ENCODE measurements at places on chromosomes 16 and 17.

- DNase-seq: no peak
These were observed 39.9 kb upstream of the ICAM2 start for GRCh38 chr17:64060331-64060730.

DNA sequence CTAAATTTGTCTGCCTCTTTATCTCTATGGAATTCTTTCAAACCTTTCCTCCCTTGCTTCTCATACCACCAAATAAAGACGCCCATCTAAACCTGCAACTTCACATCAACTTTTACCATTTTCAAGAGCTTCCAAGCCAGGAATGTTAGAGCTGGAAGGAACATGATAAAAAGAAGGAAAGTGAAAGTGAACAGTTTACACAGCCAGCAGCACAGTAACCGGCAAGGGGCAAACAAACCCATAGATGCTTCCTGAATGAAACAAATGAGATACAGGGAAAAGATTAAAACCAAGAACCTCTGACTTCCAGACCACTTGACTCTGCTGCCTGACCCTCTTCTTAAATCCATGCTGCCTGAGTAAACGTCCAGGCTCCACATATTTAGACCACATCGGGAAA, 231.1 kb upstream of the CA10 start:
- no peak for DNase-seq

- DNase-seq: no peak
These were observed 79.6 kb upstream of the TOB1 start for GRCh38 chr17:50945779-50946222.

DNA sequence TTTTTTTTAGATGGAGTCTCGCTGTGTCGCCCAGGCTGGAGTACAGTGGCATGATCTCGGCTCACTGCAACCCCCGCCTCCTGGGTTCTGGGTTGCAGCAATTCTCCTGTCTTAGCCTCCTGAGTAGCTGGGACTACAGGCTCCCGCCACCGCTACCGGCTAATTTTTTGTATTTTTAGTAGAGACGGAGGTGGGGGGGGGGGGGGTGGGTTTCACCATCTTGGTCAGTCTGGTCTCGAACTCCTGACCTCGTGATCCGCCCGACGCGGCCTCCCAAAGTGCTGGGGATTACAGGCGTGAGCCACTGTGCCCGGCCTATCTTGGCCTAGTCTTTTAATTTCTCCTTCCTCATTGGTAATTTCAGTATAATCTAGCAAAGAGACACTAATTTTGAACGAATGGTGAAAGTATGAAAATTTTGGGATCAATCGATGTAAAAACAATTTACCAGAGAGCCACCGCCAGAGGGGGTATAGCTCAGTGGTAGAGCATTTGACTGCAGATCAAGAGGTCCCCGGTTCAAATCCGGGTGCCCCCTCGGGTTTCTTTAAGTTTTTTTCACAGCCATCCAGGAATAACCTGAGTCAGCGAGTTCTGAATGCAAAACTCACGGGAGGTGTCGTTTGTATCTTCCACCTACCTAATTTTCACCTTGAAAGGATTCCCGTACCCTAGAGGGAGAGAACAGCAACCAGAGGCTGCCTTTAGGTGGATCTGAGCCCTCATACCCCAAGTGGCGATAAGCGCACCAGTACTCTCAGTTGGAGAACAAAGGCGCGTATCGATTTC, 2.5 kb upstream of the LASP1 start:
- peak; percentile 76 for DNase-seq

GRCh38 chr17:7915179-7915610, 894 bp downstream of the RNF227 start:
- DNase-seq: peak; percentile 63

GRCh38 chr17:1162116-1162855, 17.5 kb downstream of the ABR start:
- no peak for DNase-seq

- peak; percentile 50 for DNase-seq
These were observed 394 bp upstream of the NME4 start for GRCh38 chr16:396605-397004.

- DNase-seq: no peak
These were observed 7.6 kb downstream of the SPNS2 start for GRCh38 chr17:4506175-4506813.

DNA sequence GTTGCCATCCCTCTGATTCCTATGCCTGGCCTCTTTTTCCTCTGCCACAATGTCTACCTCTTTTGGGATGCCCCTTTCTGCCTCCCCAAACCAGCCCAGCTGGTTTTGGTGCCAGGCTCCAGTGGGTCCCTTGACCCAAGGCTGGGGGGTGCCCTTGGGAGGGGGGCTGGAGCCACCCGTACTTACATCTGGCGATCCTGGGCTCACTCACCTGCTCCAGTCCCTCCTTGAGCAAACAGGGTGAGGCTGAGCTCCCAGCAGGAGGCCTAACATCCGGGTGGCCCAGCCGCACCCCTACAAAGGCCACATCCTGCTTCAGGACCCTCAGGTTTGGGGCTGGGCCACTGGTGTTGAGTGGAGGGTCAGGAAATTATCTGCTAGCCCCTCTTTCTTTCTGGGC, 1.2 kb downstream of the ERN2 start:
- no peak for DNase-seq

GRCh38 chr16:47045023-47045422, 71.5 kb upstream of the DNAJA2 start:
- DNase-seq: peak; percentile 28

DNA sequence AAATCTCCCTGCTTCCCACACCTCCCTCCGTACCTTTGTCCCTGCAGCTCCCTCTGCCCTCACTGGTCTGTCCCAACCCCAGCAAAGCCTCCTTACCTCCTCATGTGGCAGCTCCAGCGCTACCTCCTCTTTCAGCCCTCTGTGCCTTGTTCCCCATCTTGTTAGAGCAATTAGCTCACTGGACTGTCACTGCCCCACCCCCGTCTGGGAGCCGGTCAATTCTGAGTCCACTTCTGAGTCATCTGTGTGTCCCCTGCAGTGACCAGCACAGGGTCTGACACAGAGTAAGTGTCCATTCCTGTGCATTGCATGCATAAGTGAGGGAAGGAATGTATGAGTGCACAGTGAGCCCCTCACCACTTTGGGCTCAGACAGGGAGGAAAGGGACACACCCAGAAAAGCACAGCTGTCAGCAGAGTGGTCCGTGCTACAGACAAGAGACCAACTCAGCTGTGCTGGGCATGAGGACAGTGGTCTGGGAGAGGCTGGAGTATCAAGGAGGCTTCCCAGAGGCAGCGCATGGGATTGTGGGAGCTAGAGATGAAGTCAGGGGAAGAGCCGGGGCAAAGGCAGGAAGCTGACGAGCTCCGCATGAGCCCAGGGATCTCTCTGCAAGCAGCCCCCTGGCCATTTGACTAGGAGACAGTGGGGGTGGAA, 45.9 kb downstream of the PITPNM3 start:
- no peak for DNase-seq

GRCh38 chr17:63647936-63648335, 25.7 kb downstream of the MAP3K3 start:
- DNase-seq: peak; percentile 33

GRCh38 chr16:81543571-81543970, 99.0 kb downstream of the CMIP start:
- DNase-seq: peak; percentile 54

DNA sequence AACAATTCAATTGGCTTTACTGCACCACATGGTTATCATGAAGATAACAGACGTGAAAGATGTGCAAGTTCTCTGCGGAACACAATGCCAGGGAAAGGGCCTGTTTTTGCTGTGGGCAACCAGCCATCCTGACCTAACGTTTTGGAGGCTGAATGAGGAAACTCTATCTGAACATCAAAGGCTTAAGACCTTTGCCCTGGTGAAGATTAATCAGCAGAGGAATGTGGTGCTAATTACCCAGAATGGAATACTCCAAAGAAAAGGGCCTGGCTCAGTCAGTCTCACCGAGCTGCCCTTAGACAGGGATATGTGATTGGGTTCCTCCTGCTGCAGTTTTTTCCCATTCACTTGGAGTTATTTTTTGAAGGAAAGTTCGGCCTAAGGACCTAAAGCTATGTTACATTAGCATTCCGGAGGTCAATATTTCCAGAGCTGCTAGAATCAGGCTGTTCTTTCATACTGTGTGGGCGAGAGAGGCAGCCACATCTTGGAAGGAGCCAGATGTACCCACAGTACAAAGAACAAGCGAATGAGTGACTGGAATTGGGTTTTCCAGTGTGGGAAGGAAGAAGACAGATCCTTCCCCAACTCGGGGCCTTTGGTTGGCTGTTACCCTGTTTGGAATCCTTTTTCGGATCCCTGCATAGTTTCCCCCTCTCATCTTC, 15.5 kb downstream of the ASIC2 start:
- no peak for DNase-seq

DNA sequence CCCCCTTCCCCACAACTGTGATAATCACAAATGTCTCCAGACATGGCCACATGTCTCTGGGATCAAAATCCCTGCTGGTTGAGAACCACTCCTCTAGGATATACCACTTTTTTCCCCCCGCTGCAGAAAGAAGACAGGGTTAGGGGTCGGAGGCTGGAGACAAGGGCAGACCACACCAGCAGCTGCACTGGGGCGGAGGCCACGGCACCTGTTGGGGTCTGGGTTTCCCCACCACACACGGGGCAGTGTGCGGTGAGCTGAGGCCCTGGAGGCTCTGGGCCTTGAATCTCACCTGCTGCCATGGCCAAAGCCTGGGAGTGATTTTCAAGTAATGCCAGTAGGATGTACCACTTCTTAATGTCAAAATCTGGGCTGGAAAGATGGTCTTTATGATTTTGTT, 320.5 kb downstream of the SNX29 start:
- DNase-seq: no peak

GRCh38 chr17:28763804-28764266, 20.0 kb downstream of the TRAF4 start:
- peak; percentile 83 for DNase-seq

GRCh38 chr17:37089956-37090355, 141.2 kb downstream of the AATF start:
- DNase-seq: peak; percentile 35

DNA sequence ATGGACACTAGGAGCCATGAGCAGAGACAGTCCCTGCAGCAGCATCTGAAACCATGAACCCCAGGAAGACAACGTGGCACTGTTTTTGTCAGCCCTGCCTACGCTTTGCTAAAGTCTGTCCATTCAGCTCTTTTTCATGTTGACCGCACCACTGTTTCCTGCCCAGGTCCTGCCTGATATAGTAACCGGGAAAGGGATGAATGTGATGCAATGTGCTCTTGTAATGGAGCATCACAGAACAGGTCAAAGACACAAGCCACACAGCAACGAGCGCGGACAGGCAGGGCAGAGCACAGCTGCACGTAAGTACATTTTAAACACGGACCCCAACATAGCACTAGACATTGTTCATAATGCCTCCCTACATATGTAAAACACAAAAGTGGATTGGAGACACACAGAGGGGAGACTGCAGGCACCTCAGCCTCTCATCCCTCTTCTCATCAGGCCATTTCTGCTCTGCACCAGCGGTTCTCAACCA, 16.9 kb upstream of the TNFRSF13B start:
- peak; percentile 50 for DNase-seq

DNA sequence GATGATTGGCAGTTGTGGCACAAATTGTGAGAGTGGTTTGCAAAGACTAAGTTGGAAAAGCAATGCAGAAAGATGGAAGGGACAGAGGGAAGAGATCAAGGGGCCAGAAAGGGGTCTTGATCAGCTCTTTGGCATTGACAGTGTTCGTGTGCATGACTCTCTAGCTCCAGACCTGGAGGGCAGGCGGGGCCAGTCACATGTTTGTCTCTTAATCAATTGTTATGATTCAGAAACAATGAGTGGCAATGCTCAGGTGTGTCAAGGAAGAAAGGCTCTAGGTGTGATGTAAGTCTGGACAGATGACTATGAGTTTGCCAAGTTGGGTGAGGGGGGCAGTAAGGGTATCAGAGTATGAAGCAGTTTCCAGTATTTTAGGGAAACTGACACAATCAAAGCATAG, 32.1 kb downstream of the WSB1 start:
- no peak for DNase-seq

DNA sequence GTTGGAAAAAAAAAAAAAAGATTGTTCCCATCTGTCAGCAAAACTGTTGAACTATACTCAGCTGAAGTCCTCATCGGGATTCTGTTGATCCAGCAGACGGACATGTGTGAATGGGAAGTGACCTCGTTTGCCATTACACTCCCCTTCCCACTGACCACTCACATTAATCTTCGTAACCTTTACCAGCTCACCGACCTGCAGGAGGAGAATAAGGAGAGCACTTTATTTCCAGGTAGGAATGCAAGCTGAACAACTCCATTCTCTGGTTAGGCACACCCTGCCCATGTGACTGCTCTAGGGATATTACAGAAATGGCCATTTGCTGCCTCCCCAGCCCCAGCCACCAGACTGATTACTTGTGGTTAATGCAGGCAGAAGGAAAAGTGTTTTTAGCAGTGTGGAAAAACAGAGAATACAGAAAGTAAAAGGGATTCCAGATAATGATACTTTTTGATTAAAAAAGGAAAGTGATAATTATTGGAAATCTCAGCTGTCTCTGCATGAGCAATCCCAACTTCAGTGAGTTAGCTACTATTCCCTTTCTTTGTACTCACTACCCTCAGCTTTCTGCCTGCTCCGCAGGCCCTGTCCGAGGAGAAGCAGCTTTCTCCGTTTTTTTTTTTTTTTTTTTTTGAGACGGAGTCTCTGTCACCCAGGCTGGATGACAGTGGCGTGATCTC, 23.6 kb upstream of the YWHAE start:
- DNase-seq: no peak

- no peak for DNase-seq
These were observed 4.0 kb downstream of the LIMD2 start for GRCh38 chr17:63695889-63696288.

DNA sequence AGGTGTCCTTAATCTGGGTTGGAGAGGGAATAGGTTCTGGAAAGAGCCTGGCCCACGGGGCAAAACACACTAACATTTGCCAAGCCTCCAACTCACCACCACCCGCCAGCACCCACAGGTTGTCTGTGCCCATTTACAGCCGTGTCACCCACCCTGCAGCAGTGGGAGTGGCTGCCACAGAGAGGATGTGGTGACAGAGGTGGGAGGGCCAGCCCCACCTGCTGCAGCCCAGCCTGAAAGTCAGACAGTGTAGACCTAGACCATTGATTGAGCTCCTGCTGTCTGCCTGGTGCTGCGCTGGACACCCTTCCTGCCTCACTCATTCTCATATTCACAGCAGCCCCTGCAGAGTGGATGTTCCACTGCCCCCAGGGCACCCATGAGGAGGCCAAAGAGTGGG, 44.7 kb downstream of the IL21R start:
- no peak for DNase-seq

DNA sequence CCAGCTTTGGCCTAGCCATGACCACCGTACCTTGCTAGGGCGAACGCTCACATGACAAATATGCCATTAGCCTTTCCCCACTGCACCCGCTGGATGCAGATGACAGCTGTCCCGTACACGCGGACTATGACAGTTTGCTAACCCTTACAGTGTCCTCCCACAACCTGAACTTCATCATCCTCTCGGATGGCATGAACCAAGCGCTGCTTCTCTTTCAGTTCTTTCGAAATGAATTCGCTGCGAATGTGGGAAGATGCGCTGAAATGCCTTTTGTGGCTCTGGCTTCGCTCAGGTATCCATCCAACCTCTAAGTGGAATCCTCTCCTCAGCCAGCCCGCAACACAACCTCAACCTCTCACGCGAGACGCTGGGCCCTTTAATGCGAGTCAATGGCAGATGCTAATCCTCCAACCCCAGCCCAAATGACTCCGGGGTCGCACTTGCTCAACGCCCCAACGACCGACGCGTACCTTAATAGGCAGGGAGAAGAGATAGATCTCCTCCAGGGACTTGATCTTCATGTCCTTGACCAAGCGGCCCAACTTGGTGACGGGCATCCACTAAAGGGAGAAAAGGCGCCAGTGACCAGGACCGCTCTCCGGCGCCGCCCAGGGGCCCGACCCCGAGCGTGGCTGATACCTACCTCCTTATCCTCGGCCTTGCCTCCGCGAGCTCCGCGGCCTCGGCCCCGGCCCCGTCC, 670 bp downstream of the RPS2 start:
- DNase-seq: peak; percentile 41

- DNase-seq: no peak
These were observed 358.3 kb downstream of the SOX9 start for GRCh38 chr17:72479113-72479512.

Data from choroid plexus epithelial cell (primary cell).